ENCODE measurements at places on chromosomes 5 and 9.
A peak's percentile ranks its signal among the peaks of the same experiment; 100 is the strongest.

GRCh38 chr5:109723606-109724005, 33.9 kb downstream of the MAN2A1 start:
- no peak for DNase-seq

DNA sequence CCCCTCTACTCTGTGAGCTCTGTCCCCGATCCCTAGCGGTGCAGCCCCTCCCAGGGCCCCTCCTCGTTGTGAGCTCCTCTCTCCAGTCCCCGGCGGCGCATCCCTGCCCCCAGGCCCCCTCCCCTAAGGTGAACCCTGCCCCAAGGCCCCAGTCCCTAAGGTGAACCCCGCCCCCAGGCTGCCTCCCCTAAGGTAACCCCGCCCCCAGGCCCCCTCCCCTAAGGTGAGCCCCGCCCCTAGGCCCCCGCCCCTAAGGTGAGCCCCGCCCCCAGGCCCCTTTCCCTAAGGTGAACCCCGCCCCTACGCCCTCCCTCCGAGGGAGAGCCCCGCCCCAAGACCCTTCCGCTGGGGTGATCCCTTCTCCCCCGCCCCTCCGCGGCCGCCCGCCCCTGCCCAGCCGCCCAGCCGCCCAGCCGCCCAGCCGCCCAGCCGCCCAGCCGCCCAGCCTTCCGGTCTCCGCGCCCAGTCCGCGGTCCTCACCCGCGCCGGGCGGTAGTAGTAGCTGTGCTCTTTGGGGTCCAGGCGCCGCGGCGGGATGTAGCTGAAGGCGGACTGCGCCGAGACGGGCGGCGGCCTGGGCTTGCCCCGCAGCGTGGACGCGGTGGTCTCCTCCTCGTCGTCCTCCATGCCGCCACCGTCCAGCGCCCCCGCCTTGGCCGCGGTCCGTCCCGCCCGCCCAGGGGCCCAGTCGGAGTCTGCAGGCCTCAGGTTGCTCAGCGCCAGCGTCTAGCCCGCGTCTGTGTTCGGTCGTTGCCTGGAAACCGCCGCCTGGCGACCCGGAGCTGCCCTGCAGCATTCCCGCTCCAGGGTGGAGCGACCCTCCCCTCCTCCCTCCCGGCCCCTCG, at the start of gene CFAP90:
CFAP90 (minus strand) TSS at position 739 of the 845 bp plus-strand sequence; CDS start at position 627, 112 bp downstream.
- DNase-seq: peak; percentile 72

- no peak for DNase-seq
Measured at GRCh38 chr9:96779089-96779488, 1.2 kb upstream of the ZNF510 start.

DNA sequence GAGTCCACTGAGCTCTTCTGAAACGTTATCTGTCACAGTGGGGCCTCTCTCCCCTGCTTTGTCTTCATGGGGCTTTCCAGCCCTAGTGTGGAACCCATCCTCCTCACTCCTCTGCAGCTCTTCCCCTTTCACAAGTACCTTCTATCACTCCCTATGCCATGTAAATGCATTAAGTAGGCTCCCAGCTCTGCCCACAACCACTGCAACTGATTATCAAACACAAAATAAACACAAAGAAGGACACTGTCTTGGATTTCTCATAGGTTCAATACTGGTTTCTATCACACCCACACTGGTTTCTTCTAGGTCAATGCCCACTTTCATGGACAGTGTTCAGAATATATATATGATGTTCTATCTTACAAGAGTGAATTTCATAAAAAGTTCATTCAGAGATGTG, 139.4 kb downstream of the GNAQ start:
- no peak for DNase-seq

- no peak for DNase-seq
Measured at GRCh38 chr5:93557021-93557604, 23.9 kb downstream of the NR2F1-AS1 start.

GRCh38 chr5:143968071-143968878, 156.3 kb downstream of the HMHB1 start:
- DNase-seq: no peak

- DNase-seq: no peak
Measured at GRCh38 chr9:83231039-83231438, 168.1 kb upstream of the RASEF start.

- DNase-seq: no peak
Measured at GRCh38 chr9:94802251-94802650, 75.8 kb downstream of the AOPEP start.

GRCh38 chr5:57724836-57725235, 242.2 kb upstream of the ACTBL2 start:
- DNase-seq: no peak

All from NCI-H510A (cell line).